ENCODE measurements at places on chromosomes 4 and X. TPM values are rescaled to one million over a fixed set of nuclear protein-coding genes. Genes with fewer than 3 reads are reported as not detected.

SPON2 gene
- total RNA-seq: 5.3 TPM

DNA sequence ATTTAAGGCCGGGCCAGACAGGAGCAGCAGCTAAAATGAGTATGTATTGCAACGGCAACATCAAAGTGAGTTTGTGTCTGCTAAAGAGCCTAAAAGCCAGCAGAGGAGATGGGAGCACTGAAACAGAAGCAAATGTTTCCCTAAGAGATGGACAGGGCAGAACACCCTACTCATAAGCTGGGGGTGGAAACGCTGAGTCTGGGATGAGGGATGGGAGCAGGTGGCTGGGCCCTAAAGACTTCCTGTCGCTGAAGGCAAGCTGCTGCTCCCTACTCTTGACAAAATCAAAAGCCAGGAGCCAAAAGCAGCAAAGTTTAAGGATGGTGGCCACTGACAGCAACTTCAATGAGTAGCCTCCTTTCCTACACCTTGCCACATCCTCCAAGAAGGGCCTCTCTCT, 40.6 kb upstream of the NAP1L5 start:
- DNase-seq: no peak
- no peaks in the 10 kb centered on the region for H3K27me3 ChIP-seq
- peak overlapping the region; percentile 25 for H3K27ac ChIP-seq
- no peak overlapping the region for H3K4me3 ChIP-seq
- H3K36me3 ChIP-seq: peaks cover 3% of the 10 kb centered on the region

- H3K27me3 ChIP-seq: no peaks in the 10 kb centered on the region
- peak; percentile 27 for DNase-seq
- H3K36me3 ChIP-seq: no peaks in the 10 kb centered on the region
- peaks cover 15% of the 10 kb centered on the region for H3K4me1 ChIP-seq
Measured at GRCh38 chr4:185424905-185425646, 688 bp downstream of the UFSP2 start.

GRCh38 chr4:65798498-65799127, 128.3 kb upstream of the EPHA5 start:
- H3K4me1 ChIP-seq: no peaks in the 10 kb centered on the region
- DNase-seq: no peak
- no peaks in the 10 kb centered on the region for H3K36me3 ChIP-seq
- H3K27ac ChIP-seq: no peak overlapping the region

DNA sequence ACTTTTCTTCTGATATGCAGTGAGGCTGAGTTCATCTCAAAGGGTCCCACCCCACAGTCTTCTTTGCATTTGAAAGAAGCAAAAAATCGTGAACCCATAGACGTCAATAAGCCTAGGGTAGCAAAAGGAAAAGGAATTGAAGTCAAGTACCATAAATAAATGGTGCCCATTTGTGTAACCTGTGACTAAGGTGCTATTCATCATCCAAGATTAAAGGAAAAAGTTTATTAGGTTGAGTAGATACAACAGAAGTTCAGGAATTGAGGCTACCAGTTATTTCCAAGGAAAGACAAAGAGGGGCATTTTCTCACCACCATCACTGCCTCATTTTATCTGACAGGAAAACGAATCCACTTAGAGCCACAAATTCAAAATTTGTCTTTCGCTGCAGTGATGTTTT, 18.8 kb upstream of the GRSF1 start:
- no peak overlapping the region for H3K27ac ChIP-seq
- H3K4me1 ChIP-seq: peaks cover 11% of the 10 kb centered on the region
- no peaks in the 10 kb centered on the region for H3K36me3 ChIP-seq
- DNase-seq: no peak
- H3K27me3 ChIP-seq: no peaks in the 10 kb centered on the region
- no peak overlapping the region for H3K4me3 ChIP-seq

DNA sequence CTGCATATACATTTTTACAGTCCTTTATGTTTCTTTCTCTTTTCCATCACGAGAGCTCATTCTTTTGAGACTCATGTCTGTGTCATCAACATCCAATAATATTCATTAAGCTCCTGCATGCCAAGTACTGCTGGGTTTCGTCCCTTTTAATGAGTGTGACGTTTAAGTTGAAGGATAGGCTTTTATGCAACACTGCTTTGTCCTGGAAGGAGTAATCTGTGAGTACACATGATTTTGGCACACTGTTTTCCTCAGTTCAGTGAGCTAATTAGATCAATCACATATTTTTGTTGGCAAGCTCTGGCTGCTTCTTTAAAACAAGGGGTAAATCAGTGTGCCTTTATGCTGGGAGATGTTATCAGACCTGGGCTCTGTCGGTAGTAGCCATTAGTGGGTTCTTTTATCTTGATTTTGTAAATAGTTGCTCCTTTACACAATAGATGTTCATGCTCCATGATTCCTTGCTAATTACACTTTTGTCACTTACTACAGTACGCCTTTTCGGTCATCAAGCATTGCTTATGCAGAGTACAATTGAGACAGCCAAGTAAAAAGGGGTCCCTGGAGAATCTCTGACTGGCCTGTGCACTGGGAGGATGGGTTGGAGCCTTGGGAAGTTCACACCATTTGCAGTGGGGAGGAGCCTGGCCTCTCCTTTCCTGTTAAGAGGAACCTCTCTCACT, 132.6 kb downstream of the FHIP1A start:
- no peak overlapping the region for H3K4me3 ChIP-seq
- H3K27ac ChIP-seq: no peak overlapping the region
- DNase-seq: no peak
- H3K36me3 ChIP-seq: no peaks in the 10 kb centered on the region
- no peaks in the 10 kb centered on the region for H3K27me3 ChIP-seq

DNA sequence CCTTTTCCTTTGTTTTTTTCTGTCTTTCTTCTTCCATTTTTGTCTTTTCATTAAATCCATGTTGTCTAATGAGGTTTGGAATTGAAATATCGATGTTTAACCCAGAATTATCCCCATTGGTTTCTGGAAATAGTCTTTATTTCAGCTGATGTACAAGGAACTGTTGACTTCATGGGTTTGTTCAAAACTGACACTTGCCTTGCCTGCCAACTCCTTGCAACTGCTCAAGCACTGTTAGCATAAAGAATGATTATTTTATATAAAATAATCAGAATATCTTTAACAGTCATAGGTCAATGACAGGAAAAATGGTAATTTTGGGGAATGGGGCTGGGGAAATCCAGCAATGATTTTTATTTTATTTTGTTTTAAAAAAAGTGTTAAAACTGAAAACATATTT, 359.6 kb upstream of the LCORL start:
- no peak overlapping the region for H3K4me3 ChIP-seq
- H3K27me3 ChIP-seq: no peaks in the 10 kb centered on the region
- DNase-seq: no peak
- H3K36me3 ChIP-seq: no peaks in the 10 kb centered on the region

SLC9B2 gene
- 6.4 TPM for total RNA-seq

DNA sequence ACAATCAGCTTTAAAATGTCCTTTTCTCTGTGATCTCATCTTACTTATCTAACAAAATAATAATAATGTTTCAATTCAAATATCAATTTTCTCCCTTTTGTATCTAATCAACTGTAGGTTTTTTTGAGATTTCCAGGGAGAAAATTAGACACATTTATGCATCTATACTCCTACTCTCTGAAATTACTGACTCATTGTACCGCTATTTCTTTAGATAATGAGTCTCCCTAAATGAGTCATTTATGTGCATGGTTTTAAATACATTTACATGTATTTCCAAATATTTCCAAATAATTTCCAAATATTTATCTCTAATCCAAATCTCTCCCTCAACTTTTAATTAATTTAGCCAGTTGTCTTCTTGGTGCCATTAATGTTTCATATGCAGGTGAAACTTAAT, 621.0 kb downstream of the TECRL start:
- H3K4me3 ChIP-seq: no peak overlapping the region
- no peak for DNase-seq
- no peaks in the 10 kb centered on the region for H3K4me1 ChIP-seq
- H3K27ac ChIP-seq: no peak overlapping the region
- no peaks in the 10 kb centered on the region for H3K27me3 ChIP-seq

DNA sequence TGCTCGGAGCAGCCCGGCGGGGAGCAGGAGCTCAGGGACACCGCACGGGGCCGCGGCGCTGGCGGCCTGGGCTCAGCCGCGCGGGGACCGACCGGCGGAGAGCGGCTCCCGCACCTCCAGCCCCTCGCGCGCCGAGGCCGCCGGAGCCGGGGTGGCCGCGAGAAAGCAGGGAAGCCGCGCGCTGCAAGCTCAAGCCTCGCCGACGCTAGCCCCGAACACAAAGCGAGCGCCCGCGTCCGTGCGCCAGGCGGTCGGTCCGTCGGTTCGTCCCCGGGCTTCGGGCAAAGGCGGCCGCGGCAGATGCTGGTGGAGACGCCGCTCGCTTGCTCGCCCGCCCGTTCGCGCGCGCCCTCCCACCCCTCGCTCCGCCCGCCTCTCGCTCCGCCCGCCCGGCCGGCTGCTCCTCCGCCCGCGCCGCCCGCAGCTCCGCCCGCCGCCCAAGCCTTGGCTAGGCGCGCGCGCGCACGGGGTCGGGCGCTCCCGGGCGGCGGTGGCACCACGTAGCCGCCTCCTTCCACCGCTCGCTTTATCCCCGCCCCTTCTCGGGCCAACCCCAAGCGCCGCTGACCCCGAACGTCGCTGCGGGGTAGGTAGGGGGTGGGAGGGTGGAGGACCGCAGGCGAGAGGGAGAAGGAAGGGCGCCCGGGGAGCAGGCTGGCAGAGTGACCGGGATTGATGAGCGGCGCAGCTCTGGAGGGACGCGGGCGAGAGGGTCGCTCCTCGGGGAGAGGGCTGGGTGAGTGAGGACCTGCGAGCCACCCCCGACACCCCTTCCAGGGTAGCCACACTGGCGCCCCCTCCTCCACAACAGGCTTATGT, at the start of gene TSPAN5:
TSPAN5 (minus strand) TSS at position 325 of the 819 bp plus-strand sequence.
- peak; percentile 86 for DNase-seq
- no peaks in the 10 kb centered on the region for H3K27me3 ChIP-seq
- peaks cover 40% of the 10 kb centered on the region for H3K4me1 ChIP-seq
- H3K27ac ChIP-seq: peak within 1 kb of the TSS; percentile 62
- peak within 1 kb of the TSS; percentile 79 for H3K4me3 ChIP-seq

GRCh38 chr4:60884587-60884986, 315.5 kb upstream of the ADGRL3 start:
- no peak overlapping the region for H3K27ac ChIP-seq
- no peaks in the 10 kb centered on the region for H3K4me1 ChIP-seq
- no peaks in the 10 kb centered on the region for H3K36me3 ChIP-seq
- no peaks in the 10 kb centered on the region for H3K27me3 ChIP-seq

GRCh38 chr4:10336471-10336870, 120.8 kb downstream of the ZNF518B start:
- H3K27ac ChIP-seq: no peak overlapping the region
- H3K27me3 ChIP-seq: no peaks in the 10 kb centered on the region
- DNase-seq: no peak
- no peaks in the 10 kb centered on the region for H3K4me1 ChIP-seq
- no peak overlapping the region for H3K4me3 ChIP-seq

GRCh38 chrX:12910423-12911121, 4.2 kb downstream of the TLR8 start:
- no peaks in the 10 kb centered on the region for H3K36me3 ChIP-seq
- no peak overlapping the region for H3K27ac ChIP-seq
- H3K4me1 ChIP-seq: peaks cover 25% of the 10 kb centered on the region
- DNase-seq: peak; percentile 44

Measured in thymus (tissue), 14 donors.